NCI-H1092 (cell line): ENCODE measurements at places on chromosomes 5 and 9.

DNA sequence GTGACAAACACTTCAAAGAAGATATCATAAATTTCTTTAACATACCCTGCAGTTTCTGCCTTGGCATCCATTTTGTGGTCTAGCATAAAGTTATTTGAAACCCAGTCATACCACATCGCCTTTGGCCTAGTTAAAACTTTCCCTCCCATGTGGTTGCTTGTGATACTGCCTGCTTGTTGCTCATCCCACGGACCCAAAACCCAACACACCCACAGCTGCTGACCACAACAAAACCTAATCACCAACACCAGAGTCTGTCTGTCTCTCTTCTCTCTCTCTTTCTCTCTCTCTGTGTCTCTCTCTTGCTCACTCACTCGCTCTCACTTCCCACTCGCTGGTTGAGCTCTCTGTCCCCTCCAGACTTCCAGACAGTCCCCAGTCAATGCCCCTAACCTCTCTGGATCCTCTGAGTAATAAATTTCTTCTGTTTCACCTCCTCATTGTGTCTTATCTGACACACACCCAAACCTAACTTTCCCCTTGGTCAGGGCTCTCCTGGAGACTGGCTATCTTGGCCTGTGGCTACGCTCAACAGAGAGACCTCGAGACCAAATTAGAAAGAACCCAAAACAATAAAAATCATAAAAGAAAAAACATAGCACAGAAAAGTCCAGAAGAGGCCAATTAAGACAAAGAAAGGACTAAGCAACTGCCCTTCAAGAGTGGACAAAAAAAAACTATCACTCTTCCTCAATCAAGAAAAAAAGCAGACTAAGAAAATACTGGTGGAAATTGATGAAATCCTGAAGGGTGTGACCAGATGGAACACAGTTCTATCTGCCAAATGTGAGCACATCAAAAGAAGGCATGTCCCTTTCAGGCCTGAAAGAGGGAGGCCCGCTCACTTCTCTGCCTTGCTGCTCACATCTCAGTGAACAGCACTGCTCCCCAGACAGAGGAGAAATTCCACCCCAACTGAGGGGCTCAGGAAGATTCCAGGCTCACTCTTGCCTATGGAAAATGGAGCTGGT is 41.5 kb downstream of the TTLL11 start:
- DNase-seq = no peak

DNA sequence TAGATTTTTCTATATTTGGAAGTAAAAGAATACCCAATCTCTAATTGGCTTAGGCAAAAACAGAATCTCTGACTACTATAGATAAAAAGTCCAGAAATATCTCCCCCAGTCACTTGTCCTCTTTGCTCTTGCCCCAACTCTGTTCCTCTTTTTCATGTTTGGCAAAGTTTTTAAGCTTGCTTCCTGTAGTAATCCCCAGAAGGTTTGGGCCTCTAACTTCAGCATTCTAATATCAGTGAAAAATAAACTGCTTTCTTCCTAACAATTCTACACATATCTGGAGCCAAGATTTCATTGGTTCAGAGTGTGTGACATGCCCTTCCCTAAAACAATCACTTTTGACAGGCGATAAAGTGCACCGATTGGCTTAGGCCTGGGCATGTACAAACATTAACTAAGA is 1680.3 kb downstream of the MAT2B start:
- DNase-seq = no peak

DNA sequence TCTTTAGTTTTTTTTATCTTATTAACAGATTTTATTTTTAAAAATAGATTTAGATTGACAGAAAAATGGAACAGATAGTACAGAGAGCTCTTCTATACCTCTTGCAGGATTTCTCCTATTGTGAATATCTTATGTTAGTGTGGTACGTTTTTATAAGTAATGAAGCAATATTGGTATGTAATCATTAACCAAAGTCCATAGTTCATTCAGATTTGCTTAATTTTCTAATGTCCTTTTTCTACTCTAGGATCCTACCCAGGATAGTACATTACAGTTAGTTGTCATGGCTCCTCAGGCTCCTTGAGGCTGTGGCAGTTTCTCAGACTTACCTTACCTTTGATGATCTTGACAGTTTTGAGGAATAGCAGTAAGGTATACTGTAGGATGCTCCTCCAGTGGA is 30.4 kb downstream of the PPP2R2B start:
- DNase-seq = no peak

DNA sequence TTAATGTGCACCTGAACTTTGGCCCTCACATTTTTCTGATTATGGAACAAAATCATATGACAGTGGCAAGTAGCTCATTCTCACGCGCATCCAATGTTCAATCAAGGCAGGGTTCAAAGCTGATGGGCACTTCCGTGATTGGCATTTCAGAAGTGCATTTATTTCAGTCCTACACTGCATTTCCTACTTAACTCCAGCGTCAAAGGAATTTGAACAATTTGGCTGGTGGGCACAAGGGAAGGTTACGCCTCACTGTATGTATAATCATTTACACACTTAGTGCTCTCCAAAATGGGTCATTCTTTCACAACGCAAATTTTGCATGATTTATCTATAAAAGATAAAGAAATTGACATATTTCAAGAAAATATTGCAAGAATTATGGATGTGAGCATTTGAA is 167.9 kb upstream of the VLDLR start:
- DNase-seq = no peak

DNA sequence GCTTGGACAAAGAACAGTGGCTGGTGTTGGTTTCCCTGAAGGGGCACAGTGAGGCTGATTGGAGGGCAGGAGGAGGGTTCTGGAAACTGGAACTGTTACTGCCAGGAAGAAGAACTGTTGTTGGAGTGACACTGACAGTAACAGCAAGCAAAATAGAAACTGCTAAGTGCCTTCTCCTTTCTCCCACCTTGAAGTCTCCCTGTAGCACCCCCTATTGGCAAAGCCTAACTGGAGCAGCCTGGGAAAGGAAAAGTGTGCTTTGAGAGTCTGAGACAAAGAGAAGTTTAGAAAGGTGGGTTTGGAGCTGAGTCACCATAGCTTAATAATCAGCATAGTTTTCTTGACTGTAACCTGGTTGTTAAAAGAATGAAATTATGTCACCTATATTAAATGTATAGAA is 2.5 kb upstream of the TMEM174 start:
- no peak for DNase-seq

DNA sequence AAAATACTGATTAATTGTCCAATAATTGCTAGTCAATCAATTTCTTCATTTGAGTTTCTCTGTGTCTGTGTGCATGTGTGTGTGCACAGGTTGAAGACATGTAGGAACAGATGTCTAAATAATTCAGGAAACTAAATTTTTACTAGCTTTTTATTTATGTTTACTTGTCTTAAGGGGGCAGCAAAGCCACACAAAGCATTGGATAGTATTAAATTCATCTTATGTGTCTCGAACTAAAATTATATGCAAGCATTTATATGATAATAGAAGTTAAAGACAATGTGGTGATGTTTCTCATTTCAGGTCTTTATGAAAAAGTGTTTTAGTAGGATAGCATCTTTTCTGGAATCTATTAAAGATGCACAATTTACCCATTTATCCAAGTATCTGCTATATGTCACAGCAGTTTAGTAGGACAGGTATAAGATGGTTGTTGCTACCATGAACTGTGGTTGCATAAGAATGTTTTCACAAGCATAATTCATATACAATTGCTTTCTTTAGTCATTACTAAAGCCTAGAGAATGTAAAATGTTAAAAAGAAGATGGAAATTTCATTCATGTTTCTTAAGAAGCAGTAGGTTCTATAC is 784.6 kb upstream of the NUDT12 start:
- no peak for DNase-seq

GRCh38 chr9:101417977-101418376 is 17.6 kb downstream of the ALDOB start:
- DNase-seq = no peak

DNA sequence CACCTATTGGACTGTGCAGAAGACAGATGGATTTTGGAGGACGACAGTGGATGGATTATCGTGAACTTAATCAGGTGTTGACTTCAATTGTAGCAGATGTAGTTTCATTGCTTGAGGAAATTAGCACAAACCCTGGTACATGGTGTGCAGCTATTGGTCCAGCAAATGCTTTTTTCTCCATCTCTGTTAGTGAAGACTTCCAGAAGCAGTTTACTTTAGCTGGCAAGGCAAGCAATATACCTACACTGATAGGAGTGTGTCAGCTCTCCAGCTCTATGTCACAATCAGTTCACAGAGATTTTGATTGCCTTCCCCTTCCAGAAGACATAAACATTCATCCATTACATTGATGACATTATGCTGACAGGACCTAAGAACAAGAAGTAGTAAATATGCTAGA is 35.7 kb upstream of the ROR2 start:
- no peak for DNase-seq

DNA sequence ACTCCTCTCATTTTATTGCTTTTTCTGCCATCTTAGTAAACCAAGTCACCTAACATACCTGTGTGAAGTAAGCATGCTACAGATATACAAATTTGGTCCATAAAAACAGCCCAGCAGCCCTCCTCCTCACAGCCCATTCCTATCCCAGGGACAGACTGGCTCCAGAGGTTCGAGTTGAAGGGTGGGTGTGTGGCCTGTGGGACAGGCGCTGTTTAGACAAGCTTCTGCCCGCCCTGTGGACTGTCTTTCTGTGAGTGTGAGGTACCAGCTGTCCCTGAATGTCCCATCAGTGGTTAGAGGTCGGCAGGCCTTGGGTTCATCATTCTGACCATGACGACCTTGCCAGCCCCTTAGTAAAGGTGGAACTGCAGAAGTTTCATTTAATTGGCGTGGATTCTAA is 82.0 kb downstream of the WNK2 start:
- DNase-seq = no peak

DNA sequence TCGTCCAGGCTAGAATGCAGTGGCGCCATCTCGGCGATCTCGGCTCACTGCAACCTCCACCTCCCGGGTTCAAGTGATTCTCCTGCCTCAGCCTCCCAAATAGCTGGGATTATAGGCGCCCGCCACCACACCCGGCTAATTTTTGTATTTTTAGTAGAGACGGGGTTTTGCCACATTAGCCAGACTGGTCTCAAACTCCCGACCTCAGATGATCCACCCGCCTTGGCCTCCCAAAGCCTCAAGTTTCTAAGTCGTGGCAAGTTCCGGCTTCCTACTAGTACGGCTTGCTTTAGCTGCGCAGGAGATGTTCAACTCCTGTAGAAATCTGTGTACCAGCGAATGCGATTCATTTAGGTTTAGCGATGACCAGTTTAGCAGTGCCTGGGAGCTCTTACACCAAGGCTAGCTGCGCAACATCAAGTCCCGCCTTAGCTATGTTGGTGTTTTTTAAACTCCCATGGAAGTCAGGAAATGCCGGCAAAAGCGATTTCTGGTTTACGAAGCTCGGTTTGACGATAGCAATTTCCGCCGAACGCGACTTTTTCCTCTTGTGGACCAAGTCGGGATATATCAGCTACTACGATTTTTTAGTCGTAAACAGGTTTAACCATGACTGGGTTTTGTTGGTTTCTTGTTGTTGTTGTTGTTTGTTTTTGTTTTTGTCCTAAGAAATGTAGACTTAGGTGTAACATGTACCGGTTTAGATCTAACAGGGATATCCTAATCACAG is 46.4 kb downstream of the ANXA2R start:
- DNase-seq = no peak

GRCh38 chr9:20549053-20549452 is 73.2 kb downstream of the MLLT3 start:
- no peak for DNase-seq

DNA sequence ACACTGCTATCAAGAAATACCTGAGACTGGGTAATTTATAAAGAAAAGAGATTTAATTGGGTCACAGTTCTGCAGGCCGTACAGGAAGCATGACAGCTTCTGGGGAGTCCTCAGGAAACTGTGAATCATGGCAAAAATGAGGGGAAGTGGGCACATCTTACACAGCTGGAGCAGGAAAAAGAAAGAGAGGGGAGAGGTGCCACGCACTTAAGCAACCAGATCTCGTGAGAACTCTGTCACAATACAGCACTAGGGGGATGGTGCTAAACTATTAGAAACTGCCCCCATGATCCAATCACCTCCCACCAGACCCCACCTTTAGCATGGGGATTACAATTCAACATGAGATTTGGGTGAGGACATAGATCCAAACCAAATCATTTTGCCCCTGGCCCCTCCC is 105.5 kb upstream of the CPLX2 start:
- no peak for DNase-seq

GRCh38 chr5:170111088-170111785 is 5.5 kb downstream of the FOXI1 start:
- no peak for DNase-seq

DNA sequence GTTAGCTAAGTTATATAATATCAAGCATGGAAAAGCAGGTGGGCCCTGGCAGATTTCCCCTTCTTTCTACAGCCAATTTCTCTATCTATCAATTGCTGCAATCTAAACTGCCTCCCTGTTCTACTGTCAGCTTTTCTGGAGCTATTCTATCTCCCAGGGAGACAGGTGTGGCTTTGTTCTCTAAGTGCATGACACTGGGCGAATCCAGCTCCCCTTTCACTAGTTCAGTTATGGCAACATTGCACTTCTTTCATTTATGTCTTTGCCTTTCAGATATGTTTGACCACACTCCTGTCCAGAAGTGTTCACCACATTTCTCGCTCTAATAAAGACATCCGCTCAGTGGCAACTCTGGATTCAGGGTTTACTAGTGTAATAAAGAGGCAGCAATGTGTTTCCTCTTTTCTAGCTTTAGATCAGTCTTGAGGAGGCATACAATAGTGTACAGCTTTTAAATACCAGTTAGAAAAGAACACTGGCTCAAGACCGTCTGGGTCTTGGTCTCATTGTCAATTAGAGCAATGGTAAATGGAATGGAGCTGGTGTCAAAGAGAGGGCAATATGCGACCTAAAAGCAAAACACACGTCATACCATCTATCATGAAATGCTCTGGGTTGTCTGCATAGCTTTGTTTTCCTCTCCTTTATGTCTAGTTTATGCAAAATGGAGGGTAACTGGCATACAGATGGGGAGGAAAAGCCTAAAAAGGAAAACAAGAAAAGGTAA is 197.0 kb downstream of the SLF1 start:
- DNase-seq = peak; percentile 6

DNA sequence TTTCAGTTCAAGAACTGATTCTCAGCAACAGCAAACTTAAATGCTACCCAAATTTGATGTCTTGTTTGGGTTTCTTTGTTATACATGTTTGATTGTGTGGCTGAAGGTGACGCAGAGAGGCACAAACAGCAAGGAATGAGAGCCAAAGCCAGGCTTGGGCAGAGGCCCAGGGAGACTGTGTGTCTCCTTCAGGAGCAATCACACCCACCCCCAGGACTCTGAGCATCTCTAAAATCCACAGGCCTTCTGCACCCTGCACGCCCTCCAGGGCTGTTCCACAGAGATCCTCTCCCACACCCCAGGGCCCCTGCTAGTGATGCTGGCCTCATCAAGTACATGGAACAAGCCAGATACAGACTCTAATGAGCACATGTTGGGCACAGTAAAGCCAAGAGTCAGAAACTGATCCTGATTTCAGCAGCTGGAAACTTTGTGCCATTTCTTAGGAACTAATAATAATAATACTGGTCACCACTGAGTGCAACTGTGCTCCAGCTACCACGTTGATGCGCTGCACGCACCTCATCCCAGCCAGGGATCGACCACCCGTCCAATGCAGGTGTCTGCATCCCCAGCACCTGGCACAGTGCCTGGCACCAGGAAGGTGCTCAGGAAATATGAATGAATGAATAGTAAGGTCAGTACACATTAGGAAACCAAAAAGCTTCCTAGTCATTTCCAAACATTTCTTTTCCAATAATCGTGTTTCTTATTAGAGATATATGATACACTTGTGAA is 54.6 kb upstream of the TCF7 start:
- DNase-seq = no peak

- DNase-seq = no peak
These were observed 1793.0 kb upstream of the ACO1 start for GRCh38 chr9:30591461-30591860.

GRCh38 chr9:130871395-130872062 is 25.1 kb downstream of the QRFP start:
- no peak for DNase-seq

GRCh38 chr9:104997536-104997935 is 69.6 kb upstream of the ABCA1 start:
- DNase-seq = no peak
